ENCODE measurements at places on chromosomes 2 and 18. TPM values are rescaled to one million over a fixed set of nuclear protein-coding genes. Genes with fewer than 3 reads are reported as not detected.

Gene NT5C1B
- total RNA-seq: not detected

Gene CCDC68
- 20.2 TPM for total RNA-seq

Gene CFC1
- not detected for total RNA-seq

Gene FAM228A
- 0.08 TPM for total RNA-seq

Gene CXCR1
- total RNA-seq: not detected

Gene CCDC148
- total RNA-seq: under 0.01 TPM

Gene TCF4
- 51.3 TPM for total RNA-seq

Gene COL4A3
- 0.48 TPM for total RNA-seq

Gene EML6
- total RNA-seq: not detected

Gene SCN1A
- total RNA-seq: not detected

Gene SCYGR2
- not detected for total RNA-seq

Gene SKOR2
- total RNA-seq: not detected

All from epithelial cell of alveolus of lung (primary cell).